Neural crest cell (in vitro differentiated cells): ENCODE measurements at places on chromosomes 2 and 18.

GRCh38 chr2:205642599-205643356 is 39.5 kb upstream of the NRP2 start:
- DNase-seq: no peak

GRCh38 chr18:26429535-26430226 is 118.7 kb downstream of the KCTD1 start:
- no peak for DNase-seq

GRCh38 chr2:95375532-95376150 is 26.9 kb upstream of the FAHD2A start:
- no peak for DNase-seq

- no peak for DNase-seq
These were observed 76.3 kb downstream of the CAPN13 start for GRCh38 chr2:30730736-30731647.
